ENCODE measurements at places on chromosomes 11 and 22.

DNA sequence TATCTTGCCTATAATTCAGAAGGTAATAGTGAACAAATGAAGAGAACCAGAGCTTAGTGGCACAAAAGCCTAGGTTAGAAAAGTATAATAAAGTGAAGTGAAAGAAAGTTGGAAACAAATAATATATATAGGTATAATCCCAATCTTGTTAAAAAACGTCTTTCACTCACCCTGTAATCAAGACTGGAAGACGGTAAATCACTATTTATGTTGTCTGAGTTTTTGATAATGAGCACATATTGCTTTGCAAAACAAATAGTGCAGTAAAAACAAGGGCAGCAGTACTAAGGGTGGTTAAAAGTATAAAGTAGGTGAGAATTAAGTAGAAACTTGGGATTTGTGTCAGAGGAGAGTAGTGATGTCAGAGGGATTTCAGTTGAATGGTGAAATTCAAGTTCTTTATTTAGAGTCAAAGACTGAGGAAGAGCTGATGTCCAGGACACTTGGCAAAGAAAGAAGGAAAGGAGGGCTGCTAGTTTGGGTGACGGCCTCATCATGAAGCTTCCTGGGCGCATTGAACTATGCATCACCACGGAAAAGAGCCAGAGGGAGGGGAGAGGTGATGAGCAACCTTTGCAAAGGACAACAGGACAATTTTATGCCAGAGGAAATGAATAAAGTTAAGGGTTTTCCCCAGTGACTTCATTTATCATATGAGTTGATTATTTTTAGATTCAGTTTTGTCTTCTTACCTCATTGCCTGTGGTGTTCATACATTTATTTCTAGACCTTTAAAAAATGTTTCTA, 11.4 kb downstream of the NCAM1 start:
- no peak for DNase-seq

DNA sequence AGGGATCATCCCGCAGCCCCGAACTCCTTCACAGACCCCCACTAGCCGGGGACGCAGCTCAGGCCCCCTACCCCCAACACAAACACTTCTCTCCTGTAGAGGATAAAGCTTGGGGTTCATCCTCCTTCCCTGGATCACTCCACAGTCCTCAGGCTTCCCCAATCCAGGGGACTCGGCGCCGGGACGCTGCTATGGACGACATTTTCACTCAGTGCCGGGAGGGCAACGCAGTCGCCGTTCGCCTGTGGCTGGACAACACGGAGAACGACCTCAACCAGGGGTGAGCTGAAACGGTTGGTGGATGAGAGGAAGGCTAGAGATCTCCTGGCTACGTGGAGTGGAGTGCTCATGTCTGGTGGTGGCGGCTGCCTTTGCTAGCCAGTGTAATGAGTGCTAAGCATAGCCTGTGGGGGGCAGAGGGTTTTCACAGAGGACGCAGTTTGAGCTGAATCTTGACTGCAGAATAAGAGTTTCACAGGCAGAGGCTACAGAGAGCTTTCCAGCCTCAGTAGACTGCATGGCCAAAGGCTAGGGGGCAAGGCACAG, 580 bp downstream of the ILK start:
- DNase-seq = peak; percentile 16

DNA sequence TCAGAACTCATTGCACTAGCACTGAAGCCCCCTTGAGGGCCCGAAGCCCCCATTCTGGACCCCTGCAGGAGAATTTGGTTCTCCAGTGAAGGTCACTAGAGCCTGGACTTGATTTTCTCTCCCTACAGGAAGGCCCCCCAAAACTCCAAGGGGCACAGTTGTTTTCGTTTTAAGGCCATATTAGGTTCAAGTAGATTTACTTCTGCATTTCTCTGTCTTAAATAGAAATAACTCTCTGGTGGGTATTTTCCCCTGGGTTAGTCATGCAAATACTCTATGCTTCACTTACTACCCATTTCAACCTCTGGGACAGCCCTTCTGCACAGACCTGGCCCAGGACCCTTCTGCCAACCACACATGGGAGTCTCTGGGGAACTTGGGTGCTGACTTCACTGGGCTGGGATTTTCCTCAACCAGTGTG, 41.6 kb downstream of the WEE1 start:
- DNase-seq = no peak

DNA sequence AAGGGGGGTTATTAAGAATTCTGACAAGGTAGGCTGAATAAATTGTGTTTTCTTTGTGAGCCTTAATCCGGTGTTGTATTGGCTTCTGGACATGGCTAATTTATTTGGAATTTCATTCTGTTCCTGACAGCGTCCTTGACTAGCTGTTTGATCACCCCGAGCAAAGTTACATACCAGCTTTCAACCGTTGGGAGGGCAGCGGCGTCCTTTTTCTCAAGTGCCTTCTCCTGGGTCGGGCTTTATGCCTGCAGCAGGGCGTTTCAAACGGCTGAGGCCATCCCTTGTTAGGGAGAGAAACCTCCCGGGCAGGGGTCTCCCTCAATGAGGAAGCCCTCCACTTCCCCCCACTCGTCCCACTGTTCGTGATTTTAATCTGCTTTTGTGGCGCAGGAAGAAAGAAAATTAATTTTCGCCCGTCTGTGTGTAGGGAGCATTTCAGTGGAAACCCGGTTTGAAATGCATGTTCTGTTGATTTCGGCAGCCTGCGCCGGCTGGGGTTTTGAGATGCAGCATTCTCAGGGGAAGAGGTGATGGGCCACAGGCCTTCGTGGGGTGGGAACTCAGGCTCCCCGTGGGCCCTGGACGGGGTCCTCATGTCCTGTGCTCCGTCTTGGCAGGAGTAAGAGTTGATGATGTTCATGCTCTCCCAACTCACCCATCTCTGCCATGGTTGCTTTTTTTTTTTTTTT, 2.9 kb upstream of the SMIM38 start:
- no peak for DNase-seq

DNA sequence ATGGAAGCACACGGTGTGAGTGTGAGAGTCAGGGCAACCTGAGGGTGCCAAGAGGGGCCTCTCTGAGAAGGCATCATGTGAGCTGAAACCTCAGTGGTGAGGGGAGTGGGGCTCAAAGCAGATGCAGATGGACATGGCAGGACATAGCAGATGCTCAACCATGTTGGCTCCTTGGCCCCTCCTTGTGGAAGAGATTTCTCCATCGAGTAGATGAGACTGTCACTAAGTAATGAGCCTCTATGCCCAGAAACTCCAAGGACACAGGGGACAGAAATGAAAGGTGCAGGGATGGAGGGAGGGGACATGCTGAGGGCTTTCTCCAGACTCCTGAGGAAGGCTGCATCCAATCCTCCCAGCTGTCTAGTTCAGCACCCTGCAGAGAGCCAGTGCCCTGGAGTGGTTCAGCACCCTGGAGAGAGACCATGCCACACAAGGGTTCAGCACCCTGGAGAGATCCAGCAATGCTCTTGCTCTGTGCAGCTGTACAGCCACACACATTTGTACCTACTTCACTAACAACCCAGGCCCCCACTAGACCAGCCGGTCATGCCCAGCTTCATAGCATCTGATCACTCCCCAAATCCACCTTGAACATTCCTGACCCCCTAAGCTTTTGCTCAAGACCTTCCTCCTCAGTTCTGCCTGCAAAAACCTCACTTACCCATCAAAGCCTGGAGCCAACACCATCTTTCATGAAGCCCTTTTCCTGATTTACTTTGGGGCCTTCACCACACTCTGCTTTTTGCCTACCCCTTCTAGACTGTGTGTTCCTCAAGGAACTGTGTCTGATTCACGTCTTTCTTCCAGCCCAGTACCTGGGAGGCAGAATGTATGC, 252.0 kb downstream of the CTTN start:
- DNase-seq = no peak

GRCh38 chr11:125102025-125102424, 9.4 kb downstream of the TMEM218 start:
- DNase-seq = no peak

DNA sequence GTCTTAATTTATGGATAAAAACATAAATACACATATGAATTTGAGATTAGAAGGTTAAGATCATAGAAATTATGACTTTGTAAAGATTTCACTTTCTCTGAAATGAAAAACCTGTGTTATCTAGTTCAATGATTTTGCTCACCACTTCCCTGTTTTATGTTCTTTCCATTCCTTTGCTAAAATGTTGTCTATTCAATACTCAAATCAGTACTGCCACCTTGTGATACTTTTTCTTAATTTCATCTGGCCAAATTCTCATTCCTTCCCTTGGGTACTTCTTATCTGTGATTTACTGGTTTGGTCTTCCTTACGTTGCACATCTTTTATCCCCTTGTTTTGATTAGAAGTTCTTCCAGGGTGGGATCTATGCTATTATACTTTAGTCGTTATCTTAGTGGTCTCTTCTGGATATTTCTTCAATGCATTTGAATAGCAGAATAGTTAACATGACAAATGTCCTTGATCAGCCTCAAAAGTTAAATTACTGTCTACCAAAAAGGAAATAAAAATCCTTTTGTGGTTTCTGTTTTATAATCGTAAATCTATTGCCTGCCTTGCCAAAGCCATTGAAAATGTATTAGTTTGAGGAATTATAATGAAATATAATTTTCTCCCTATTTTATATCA, 197.0 kb downstream of the PGR start:
- no peak for DNase-seq

GRCh38 chr11:44264761-44265160, 45.2 kb downstream of the ALX4 start:
- no peak for DNase-seq

GRCh38 chr11:3614742-3615171, 27.0 kb downstream of the ART5 start:
- no peak for DNase-seq

- DNase-seq = no peak
These were observed 179.3 kb upstream of the FAT3 start for GRCh38 chr11:92045301-92045700.

DNA sequence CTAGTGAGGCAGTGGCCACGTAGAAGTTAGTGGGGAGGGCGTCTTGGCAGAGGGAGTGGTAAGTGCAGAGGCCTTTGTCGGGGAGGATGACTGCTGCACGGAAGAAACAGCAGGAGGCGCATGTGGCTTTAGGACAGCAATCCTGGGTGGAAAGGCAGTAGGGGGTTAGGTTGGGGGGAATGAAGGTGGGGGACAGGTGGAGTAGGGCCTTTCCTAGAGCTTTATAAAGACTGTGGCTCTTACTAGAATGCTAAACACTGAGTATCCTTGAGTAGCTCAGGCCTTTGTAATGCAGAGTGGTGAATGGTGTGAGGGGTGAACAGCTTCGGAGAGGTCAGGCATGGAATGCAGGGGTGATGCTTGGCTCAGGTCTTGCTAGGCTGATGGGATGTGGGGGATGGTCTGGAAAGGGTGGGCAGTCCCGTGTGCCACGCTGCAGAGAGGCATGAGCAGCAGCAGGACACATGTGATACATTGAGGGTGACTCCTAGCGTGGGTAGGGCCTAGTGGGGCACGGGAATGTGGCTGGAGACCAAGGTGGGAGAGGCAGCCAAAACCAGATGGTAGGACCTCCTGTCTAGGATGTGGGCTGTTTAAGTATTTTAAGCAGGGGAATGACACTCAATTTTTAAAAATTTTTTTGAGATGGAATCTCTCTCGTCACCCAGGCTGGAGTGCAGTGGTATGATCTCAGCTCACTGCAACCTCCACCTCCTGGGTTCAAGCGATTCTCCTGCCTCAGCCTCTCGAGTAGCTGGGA, 19.2 kb downstream of the AP2A2 start:
- DNase-seq = no peak

- no peak for DNase-seq
These were observed 11.9 kb downstream of the SBF2 start for GRCh38 chr11:10282117-10282516.

- no peak for DNase-seq
These were observed 29.5 kb upstream of the NCAM1 start for GRCh38 chr11:112931703-112932102.

- DNase-seq = no peak
These were observed 288 bp upstream of the KRTAP5-8 start for GRCh38 chr11:71537537-71537936.

GRCh38 chr11:103812680-103813079, 223.8 kb upstream of the DDI1 start:
- DNase-seq = no peak

DNA sequence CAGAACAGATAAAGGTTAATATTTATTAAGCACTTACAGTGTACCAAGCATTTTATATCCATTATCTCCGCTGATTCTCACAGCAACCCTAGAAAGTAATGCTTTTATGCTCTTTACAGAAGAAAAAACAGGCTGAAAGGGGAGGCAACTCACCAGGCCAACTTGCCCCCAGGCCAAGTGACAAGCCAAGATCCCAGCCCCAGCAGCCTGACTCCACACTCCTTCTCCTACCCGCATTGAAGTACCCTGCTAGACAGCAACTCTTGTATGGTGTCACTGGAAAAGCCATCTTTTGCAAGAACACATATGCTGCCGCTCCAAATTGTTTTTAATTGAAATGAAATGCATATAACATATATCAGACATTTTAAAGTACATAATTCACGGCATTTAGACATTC, 25.6 kb downstream of the SMCO4 start:
- no peak for DNase-seq

GRCh38 chr11:78560826-78561484, 13.7 kb downstream of the NARS2 start:
- DNase-seq = no peak

- no peak for DNase-seq
These were observed 74.3 kb downstream of the GRAMD1B start for GRCh38 chr11:123504401-123504800.

DNA sequence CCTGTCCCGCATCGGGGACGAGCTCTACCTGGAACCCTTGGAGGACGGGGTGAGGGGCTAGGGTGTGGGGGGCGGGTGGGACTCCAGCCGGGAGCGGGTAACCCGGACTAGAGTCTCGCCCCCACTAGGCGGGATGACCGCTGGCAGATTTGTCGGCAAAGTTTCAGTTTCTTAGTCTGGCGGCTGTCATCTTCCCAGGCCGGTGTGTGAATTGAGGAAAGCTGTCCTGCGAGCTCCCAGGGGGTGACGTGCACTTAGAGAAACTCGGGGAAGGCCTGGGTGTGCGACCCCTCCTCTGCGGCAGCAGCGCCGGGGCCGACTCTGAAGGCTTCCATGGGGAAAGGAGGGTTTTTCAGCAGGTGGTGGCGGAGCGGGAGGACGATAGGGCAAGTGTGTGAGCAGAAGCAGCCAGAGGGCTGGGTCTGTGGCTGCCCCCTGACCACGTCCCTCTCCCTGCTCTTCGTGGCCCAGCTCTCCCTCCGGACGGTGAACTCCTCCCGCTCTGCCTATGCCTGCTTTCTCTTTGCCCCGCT, 463 bp downstream of the RAD9A start:
- no peak for DNase-seq

- DNase-seq = no peak
These were observed 123.4 kb downstream of the CTTN start for GRCh38 chr11:70521475-70522308.

- no peak for DNase-seq
These were observed 1251.9 kb downstream of the BRD1 start for GRCh38 chr22:48575618-48576332.

GRCh38 chr11:64900774-64901173, 16.2 kb downstream of the ATG2A start:
- DNase-seq = no peak

GRCh38 chr11:1260620-1261019, 37.8 kb downstream of the MUC5B start:
- no peak for DNase-seq

Measured in activated CD4-positive, CD25-positive, alpha-beta regulatory T cell treated with anti-CD3 and anti-CD28 coated beads, Interleukin-2, amount 50 U/mL, for 16 hours (primary cell).